ENCODE measurements at places on chromosomes 6 and 20.

- DNase-seq: no peak
Measured at GRCh38 chr20:63313349-63314014, 20.5 kb downstream of the COL20A1 start.

GRCh38 chr20:39835130-39835842, 853.8 kb downstream of the MAFB start:
- DNase-seq: no peak

- no peak for DNase-seq
Measured at GRCh38 chr6:135088281-135088680, 33.7 kb upstream of the HBS1L start.

DNA sequence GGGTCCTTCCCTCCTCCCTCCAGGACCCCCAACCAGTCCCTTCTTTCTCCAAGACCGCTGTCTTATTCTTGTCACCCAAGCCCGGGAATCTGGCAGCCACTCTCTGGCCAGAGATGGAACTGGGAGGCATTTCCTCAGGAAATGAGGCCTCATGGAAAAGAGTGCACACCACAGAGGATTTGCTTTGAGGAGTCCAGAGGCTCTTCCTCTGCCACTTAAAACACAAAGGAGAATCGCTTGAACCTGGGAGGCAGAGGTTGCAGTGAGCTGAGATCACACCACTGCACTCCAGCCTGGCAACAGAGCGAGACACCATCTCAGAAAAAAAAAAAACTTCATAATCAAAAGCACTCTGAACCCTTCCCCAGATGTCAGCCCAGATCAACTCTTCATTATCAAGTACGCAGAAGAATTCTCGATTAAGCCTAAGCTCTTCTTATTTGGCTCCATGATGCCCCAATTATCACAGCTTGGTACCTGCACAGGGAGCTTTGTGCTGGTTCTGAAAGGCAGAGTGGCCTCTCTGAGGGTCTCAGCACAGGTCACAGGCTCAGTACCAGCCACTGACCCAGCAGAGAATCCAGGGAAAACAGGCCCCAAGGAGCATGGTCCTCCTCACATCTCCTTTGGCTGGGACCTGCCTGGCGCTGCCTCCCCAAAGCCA, 82.9 kb upstream of the MAFB start:
- no peak for DNase-seq

DNA sequence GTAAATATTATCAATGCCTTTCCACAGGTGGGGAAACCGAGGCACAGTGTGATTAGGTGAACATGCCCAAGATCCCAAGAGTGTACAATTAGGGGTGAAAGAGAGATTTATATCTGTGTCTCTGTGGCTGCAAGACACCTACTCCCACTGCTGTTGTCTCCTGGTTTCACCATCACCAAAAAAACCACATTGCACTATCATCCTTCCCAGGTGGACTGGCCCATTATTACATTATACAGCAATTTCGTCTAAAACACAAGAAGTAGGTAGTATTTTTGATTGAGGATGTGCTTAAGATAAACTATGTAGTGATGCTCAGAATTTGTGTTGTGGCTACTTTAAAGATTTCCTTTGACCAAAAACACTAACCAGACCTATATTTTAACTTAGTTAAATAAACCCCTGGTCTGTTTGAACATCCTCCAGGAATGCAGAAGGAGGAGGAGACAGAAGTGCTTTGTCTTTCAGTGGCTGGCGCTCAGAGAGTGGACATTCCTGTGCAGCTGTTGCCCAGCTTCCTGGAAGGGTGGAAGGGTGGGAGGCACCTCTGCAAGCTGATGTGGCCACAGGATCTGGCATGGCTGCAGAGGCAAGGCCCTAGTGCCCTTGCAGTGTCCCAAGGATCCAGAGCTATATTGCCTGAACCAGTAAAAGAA, 23.8 kb downstream of the DCBLD1 start:
- DNase-seq: no peak

GRCh38 chr6:107713563-107713962, 110.5 kb downstream of the SCML4 start:
- DNase-seq: no peak

DNA sequence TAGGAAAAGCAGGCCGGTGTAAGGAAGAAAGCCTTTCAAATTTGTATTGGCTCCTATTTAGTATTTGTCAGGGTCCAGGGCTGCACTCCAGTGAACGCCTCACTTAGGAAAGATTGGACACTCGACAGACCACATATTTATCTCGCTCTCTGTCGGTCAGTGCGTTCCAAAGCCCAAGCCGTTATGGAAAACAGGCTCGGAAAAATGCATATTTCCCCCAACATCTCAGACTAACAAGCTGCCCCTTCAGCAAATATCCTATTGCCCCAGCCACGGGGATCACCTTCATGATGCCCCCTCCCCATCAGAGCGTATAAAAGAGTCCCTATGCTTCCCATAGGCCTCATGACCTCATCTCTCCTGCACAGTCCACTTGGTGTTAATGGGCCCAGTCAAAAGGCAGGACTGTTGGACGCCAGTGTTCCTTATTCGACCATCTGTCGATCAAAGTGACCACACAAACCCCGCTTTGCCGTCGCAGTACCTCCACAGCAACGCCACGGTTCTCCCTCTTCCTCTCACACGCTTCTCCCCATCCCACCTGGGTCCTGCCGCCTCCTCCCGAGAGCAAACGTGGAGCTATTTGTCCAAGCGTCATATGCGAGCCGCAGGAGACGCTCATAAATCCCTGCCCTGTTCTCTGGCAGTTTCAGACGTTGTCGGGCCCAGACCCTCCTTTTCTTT, 63.3 kb downstream of the NPEPL1 start:
- no peak for DNase-seq

GRCh38 chr6:96787846-96788580, 49.3 kb downstream of the GPR63 start:
- peak; percentile 60 for DNase-seq

GRCh38 chr20:50862546-50862945, 67.7 kb downstream of the BCAS4 start:
- DNase-seq: no peak

DNA sequence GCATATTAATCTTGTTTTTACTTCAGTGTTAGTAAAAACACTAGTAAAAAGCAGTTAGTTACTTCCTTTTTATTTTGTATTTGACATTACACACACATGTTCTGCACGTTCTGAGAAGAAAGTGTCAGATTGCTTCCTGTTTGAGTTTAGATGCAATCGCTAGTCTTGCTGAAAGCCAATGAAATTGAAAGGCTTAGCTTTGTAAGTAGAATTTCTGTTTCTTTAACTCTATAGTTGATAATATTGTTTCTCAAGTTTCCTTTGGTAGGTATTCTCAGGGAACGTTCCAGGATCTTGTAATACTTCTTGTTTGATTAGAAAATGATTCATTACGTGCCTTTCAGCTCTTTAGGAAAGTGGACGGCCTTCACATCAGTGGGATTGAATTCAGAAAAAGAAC, 55.0 kb downstream of the CDKAL1 start:
- DNase-seq: no peak

DNA sequence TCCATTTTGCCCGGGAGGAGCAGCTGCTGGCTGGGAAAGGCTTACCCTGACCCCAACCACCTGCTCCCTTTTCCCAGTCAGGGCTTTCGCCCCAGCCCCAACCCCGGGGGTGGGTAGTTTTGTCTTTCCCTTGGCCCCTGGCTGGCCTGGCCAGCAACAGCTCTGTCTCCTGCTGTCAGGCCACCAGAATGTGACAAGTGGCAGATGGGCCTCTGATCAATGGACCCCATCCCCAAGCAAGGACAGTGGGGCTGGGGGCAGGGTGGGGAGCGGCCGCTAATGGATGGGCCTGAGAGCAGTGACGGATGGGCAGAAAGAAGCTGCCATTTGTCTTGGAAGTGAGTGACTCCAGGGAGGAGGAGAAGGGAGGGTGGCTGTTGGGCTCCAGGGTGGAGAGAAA, 121.6 kb downstream of the DHX35 start:
- DNase-seq: no peak

GRCh38 chr6:71766796-71767195, 119.6 kb upstream of the RIMS1 start:
- no peak for DNase-seq

GRCh38 chr6:18405477-18406293, 18.5 kb downstream of the RNF144B start:
- no peak for DNase-seq

- DNase-seq: no peak
Measured at GRCh38 chr6:151422981-151423380, 28.9 kb downstream of the RMND1 start.

- DNase-seq: no peak
Measured at GRCh38 chr6:51163843-51164529, 345.3 kb downstream of the TFAP2B start.

DNA sequence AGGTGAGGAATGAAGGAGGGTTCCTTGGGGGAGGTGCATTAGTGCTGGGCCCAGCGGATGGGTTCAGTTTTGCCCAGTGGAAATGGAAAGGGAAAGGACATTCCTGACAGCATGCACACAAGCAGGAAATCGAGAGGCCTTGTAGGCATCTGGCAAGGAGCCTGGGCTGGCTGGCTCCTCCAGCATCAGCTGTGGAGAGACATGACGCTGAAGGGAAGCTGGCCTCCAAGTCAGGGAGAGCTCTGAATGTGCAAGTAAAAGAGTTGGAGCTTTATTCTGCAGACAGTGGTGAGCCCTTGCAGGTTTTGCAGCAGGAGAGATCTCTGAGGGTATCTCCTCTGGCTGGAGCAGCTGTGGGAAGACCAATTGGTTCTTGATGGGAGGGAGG, 154.3 kb downstream of the MRPL14 start:
- DNase-seq: no peak

GRCh38 chr6:15264902-15265761, 19.3 kb downstream of the JARID2 start:
- no peak for DNase-seq

GRCh38 chr20:49821870-49822331, 9.3 kb downstream of the SLC9A8 start:
- no peak for DNase-seq

GRCh38 chr6:13466304-13467215, 20.8 kb downstream of the GFOD1 start:
- DNase-seq: no peak

DNA sequence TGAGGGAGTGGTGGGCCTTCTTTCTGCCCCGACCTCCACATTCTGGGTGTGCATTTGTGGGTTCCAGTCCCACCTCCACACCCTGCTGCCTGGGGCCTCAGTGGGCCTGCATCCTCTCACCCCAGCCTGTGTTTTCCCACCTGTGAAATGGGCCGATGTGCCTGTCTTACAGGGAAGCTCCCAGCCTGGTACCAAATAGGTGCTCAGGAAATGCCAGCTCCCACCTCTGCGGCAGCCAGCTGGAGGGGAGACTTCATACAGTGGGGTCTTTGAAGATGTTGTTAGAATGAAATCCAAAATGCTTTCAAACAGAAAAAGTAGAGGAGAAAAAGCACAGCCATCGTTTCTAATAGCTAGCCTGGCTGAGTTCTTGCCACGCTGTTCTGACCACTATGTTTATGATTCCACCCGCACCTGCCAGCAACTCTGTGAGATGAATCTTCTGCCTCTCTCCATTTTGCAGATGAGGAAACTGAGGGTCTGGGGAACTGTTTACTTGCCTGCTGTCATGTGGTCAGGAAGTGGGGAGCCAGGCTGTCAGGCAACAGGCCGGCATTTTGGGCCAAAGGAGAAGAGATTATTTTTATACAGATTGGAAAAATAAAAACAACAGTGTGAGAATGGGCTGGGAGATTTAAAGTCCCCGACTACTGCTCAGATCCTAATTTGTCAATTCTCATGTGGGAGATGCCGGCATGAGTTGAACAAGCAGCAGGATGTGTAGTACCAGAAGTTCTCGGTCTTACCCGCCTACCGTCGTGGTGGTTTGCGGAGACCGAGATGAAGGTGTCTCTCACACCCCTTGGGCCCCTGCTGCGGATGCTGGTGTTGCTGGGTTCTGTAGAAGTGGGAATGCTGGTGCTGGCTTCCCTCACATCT, 4.6 kb downstream of the TMEM181 start:
- DNase-seq: no peak

Measured in NCI-H2171 treated with DMSO at 0.1 percent for 48 hours (cell line).